ENCODE measurements at places on chromosomes 5 and 9.
A peak's percentile ranks its signal among the peaks of the same experiment; 100 is the strongest.

DNA sequence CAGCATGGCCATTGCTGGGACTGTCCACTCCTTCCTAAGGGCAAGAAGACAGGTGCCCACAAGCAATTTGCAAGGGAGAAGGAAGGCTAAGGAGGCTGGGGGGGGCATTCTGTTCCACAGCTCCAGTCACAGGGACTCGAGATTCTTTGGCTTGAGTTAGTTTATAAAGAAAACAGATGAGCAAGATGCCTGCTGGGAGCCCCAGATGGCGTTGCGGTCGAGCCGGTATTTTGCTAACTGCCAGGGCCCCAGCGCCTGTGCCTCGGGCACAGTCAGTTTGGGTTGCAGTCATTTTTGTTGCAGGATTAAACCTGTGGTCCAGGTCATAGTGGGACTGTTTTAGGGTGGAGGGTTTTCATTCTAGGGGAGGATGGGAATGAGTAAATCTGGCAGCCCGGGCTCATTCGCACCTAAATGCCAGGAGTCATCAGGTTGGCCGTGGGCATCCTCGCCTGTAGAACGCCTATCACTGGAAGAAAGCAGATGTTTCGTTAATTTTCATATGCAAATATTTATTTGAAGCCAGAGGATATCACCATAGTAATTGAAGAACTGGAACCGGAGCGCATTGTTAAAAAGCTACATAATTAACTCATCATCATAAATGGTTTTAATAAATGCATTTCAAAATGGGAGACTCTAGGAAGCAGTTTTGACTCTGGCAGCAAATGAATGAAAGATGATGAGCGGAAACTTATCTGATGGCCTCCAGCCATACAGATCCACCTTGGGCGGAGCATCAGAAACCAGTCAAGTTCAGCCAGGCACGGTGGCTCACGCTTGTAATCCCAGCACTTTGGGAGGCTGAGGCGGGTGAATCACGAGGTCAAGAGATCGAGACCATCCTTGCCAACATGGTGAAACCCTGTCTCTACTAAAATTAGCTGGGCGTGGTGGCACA is 87.1 kb upstream of the FCN2 start:
- H3K4me3 ChIP-seq: no peak overlapping the region
- DNase-seq: no peak

DNA sequence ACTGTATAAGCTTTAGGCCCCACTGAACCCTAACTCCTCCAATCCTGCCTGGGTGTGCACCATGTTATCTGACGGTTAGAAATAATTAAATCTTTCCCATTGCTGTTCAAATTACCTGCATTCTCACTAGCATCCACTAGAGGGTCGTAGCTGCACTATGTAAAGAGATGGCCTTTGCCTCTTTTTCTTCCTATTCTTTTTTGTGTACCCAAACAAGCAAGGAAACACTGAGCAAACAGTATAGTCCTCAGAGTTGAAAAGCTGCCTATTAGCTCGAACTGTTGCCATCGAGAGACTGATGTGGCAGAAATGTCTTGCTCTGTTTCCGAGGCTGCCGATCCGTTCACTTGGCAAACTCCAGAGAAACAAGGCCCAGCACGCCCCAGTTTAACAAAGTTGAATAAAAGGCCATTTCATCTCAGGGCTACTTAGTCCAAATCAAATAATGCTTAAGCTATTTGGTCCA is 163.8 kb upstream of the TRPM3 start:
- H3K4me1 ChIP-seq: no peaks in the 10 kb centered on the region
- H3K4me3 ChIP-seq: no peak overlapping the region
- H3K27ac ChIP-seq: no peak overlapping the region

DNA sequence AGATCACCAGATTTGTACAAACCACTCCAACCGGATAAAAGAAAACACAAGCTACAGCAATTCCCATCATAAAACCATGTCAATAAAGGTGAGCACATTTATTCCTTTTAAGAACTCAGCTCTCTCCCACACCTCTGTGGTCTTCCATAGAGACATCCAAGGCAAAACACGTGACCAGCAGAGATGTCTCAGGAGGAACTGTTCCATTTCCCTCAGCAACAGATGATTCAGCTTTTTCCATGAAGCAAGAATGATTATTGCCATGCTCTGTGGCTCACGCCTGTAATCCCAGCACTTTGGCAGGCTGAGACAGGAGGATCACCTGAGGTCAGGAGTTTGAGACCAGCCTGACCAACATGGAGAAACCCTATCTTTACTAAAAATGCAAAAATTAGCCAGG is 15.8 kb downstream of the GZMK start:
- H3K4me1 ChIP-seq: no peaks in the 10 kb centered on the region
- no peak overlapping the region for H3K27ac ChIP-seq
- no peaks in the 10 kb centered on the region for H3K36me3 ChIP-seq
- no peaks in the 10 kb centered on the region for H3K27me3 ChIP-seq
- no peak overlapping the region for H3K4me3 ChIP-seq

GRCh38 chr9:112218908-112219307 is 43.8 kb upstream of the SUSD1 start:
- no peaks in the 10 kb centered on the region for H3K27me3 ChIP-seq
- no peak for DNase-seq
- H3K4me1 ChIP-seq: no peaks in the 10 kb centered on the region
- H3K4me3 ChIP-seq: no peak overlapping the region
- no peak overlapping the region for H3K27ac ChIP-seq

DNA sequence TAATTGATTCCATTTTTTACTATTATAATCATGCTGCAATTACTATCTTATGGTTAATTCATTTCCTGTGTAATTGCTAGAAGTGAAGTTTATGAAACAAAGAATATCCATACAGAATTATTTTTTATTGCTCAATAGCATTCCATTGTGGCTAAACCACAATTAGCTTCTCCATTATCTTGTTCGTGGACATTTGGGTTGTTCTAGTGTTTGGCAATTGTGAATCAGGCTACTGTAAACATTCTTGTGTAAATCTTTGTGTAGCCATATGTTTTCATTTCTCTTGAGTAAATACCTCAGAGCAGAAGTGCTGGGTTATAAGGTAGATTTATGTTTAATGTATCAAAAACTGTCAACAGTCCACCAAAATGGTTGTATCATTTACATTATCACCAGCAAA is 341.1 kb downstream of the MAT2B start:
- no peaks in the 10 kb centered on the region for H3K36me3 ChIP-seq
- H3K4me3 ChIP-seq: no peak overlapping the region
- no peaks in the 10 kb centered on the region for H3K4me1 ChIP-seq

GRCh38 chr9:116883676-116884075 is 196.6 kb downstream of the TRIM32 start:
- H3K27ac ChIP-seq: no peak overlapping the region
- no peak overlapping the region for H3K4me3 ChIP-seq
- H3K4me1 ChIP-seq: no peaks in the 10 kb centered on the region
- no peak for DNase-seq

DNA sequence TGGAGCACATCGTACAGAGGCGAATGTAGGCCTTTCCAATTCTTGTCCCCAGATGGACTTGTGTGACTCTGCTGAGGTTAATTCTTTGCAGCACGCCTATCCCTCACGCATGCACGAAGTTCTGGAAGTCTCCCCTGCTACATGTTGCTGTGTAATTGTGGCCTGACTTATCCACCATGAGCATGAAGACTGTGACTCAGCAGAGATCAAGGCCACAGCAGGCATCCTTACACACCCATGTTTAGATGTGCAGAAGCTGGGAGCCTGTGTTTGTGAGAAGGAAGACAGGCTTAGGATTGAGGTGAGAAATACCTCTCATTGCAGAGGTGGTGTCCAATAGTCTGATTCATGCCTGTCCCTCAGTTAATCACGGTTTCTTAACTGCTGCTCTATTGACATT is 135.6 kb downstream of the ICE1 start:
- no peaks in the 10 kb centered on the region for H3K4me1 ChIP-seq
- no peak for DNase-seq
- H3K27me3 ChIP-seq: no peaks in the 10 kb centered on the region
- H3K36me3 ChIP-seq: no peaks in the 10 kb centered on the region
- no peak overlapping the region for H3K4me3 ChIP-seq

DNA sequence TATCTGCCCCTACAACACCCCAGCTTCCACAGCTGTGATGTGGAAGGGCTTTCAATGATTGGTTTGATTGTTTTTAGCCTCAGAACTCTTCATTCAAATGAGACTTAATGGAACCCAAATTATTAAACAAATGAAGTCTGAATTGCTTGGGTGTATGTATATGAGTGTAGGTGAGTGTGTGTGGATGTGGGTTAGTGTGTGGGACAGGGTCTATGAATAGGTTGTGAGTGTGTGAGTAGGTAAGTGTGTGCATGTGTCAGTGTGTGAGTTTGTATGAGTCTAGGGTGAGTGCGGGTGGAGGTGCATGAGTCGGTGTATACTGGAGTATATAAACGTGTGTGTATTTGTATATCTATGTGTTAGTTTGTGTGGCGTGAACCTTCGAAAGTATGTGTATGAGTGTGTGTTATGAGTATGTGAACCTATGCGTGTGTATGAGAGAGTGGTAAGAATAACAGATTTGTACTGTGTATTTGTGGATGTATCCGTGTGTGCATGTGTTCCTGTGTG is 26.9 kb downstream of the COL15A1 start:
- H3K36me3 ChIP-seq: no peaks in the 10 kb centered on the region
- DNase-seq: no peak
- H3K27me3 ChIP-seq: peaks cover 6% of the 10 kb centered on the region
- peaks cover 41% of the 10 kb centered on the region for H3K4me1 ChIP-seq
- H3K4me3 ChIP-seq: no peak overlapping the region

DNA sequence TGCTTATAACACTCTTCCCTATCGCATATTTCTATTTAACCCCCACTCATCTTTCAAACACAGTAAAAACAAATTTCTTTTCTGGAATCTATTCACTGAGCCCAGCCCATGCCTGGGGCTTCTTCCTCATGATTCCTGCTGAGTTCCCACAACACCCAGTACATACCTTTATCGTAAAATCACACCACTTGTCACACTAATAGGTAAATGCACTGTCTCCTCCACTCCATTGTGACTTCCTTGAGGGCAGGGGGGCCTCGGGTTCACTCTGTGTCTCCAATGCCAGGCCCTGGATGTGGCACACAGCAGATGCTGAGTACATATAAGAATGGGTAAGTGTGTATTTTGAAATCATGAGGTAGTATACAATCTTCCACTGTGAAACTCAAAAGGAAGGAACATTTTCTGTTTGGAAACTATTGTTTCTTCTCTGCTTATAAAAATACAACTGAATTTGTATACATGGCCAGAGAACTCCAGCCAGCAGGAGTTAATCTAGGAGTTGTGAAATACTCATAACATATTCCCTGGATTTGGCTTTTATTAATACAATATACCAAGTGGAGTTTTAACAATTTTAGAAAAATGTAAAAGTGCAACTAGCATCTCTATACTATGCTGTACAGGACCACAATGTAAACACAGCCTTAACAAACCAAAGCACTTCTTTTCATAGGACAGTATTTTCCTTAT is 7.2 kb downstream of the PLK2 start:
- DNase-seq: no peak
- H3K36me3 ChIP-seq: peaks cover 26% of the 10 kb centered on the region
- H3K27ac ChIP-seq: no peak overlapping the region
- H3K4me1 ChIP-seq: peaks cover 45% of the 10 kb centered on the region

DNA sequence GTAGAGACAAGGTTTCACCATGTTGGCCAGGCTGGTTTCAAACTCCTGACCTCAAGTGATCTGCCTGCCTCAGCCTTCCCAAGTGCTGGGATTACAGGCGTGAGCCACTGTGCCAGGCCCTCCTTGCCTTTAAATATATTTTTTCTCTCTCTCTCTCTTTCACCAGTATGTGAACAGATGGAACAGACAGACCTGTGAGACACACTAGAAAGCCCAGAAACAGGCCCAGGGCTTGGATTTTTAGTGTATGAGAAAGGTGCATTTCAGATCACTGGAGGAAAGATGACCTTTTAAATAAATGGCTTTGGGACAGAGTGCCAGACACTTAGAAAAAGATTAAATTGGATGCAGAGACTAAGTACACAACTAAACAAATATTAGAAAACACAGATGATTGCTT is 3.1 kb downstream of the RASGEF1C start:
- peaks cover 22% of the 10 kb centered on the region for H3K27me3 ChIP-seq
- no peak overlapping the region for H3K27ac ChIP-seq
- H3K4me1 ChIP-seq: peaks cover 14% of the 10 kb centered on the region
- H3K36me3 ChIP-seq: no peaks in the 10 kb centered on the region
- no peak for DNase-seq

GRCh38 chr5:58497386-58497785 is 6.2 kb downstream of the GAPT start:
- H3K36me3 ChIP-seq: no peaks in the 10 kb centered on the region
- no peaks in the 10 kb centered on the region for H3K27me3 ChIP-seq
- H3K27ac ChIP-seq: no peak overlapping the region
- no peak overlapping the region for H3K4me3 ChIP-seq
- H3K4me1 ChIP-seq: no peaks in the 10 kb centered on the region

DNA sequence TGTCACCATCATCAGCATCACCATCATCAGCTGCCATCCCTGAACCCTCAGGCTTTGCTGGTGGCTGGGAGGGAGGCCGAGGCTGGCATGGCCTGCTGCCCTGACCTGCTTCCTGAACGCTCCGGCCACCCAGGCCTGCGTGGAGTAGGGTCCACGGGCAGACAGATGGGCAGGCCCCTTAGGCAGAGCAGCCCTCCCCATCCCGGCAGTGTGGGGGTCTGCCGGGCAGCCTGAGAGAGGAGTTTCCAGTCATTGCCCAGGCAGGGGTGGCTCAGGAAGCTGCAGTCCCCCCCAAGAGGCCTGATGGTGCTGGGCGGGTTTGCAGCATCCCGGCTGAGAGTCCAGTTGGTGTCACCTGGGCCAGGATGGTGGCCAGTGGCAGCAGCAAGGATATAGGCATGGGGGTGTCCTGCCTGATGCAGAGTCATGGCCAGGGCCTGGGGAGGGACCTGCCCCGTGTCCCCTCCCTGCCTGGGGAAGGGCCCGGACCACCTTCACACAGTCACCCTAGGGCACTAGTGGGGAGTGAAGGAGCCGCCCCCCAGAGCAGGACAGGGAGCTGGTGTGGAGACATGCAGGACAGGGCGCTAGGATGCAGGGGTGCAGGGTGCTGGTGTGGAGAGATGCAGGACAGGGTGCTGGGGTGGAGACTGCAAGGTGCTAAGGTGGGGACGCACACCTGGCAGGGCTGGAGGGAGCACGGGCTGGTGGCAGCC is 7.7 kb upstream of the EGFL7 start:
- H3K4me1 ChIP-seq: peaks cover 4% of the 10 kb centered on the region
- no peak for DNase-seq
- H3K36me3 ChIP-seq: no peaks in the 10 kb centered on the region
- H3K27ac ChIP-seq: peak overlapping the region; percentile 53
- peaks cover 49% of the 10 kb centered on the region for H3K27me3 ChIP-seq

GRCh38 chr9:109560470-109561132 is 62.5 kb upstream of the PTPN3 start:
- H3K4me1 ChIP-seq: peaks cover 26% of the 10 kb centered on the region
- no peak overlapping the region for H3K27ac ChIP-seq
- DNase-seq: no peak
- no peaks in the 10 kb centered on the region for H3K36me3 ChIP-seq
- H3K27me3 ChIP-seq: no peaks in the 10 kb centered on the region
- H3K4me3 ChIP-seq: no peak overlapping the region
